Fibroblast of pulmonary artery (primary cell): ENCODE measurements at places on chromosomes 2 and 18.

DNA sequence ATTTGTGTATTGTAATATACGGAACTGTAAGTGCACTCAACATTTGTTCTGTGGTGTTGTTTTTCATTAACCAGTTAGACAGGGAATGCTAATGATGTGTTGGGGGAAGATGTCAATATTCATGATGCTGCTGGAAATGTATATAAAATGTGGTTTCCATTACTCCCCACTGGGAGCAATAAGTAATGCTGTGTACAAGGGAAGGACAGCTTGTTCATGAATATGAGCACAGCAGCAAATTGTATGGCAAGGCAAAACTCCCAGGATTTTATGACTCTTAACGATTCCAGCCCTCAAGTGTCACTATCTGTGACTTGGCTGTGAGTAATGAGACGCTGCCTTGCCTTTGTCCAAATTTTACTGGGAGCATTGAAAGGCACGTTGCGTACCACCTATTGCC is 312.4 kb upstream of the DDX18 start:
- DNase-seq = no peak

- no peak for DNase-seq
Observed at GRCh38 chr2:161416708-161417437, 776 bp downstream of the TBR1 start.

DNA sequence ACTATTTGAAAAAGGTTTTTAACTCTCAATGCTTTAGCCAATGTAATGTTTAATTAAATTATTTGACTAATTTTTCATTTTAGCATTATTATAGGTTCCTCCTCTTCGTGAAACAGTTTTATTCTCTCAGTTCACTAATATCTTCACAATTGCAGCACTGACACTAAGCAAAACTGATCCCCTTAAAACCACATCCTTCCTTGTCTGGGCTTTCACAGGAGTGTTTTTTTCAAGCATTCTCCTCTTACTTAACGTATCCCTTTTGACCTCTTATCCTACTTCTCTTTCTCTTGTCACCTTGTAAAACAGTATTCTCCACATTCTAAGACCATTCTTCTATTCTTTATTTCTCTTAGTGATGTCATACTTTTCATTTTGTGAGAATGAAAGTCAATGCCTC is 112.8 kb downstream of the DSC3 start:
- DNase-seq = no peak

DNA sequence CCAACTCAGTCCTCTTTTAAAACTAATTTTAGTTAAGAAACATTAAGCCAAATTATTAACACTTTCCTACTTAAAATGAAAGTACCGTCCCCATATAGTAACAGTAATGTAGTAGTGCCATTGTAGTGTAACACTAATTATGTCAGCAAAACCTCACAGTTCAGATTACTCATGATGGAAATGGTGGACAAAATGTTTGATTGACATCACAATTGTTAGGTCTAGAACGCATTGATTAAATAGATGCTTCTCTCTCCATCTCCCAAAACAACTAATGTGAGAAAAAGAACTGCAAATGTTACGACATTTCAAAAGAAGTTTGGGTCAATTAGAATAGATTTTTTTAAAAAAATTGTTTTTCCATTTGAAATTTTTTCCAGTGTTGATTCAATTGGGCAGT is 1.2 kb upstream of the ATF2 start:
- DNase-seq = no peak

DNA sequence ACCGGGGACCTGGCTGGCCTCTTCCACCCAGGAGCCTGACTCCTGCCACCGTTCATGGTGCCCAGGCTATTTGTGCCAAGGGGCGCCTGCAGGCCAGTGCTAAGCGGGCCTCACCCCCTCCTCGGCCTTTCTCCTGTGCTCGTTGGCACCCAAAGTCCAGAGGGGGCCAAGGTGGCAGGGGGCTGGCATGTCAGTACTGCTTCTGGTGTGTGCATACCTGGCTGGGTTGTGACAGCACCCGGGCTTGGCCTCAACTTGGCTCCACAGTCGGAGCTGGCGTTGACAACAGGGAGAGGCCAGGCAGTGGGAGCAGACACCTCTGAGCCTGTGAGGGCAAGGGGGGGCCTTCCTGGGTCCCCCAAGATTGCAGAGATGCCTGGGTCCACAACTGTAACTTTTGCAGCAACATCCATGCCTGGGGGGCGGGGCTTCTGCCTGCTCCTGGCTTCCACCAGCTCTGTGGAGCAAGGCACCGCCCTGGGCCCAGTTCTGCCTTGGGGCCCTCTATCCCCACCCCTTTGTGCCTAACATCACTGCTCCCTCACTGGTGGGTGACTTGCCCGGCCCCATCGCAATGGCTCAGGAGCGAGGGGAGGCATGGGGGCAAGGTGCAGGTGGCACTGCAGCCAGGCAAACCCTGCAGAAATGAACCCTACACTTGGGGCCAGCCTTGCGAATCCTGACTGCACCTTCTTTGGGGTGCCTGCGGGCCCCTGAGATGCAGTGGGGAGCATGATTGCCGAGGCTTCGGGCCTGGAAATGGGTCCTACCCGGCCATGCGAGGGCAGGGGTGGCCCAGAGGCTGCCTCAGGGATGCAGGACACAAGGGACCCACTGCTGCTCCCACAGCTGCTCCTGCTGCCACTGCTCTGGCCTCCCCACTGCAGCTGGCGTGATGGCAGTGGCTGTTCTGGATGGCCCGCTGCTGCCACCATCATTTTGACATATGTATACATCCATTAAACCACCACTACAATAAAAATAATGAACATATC is 35.9 kb downstream of the PTPN4 start:
- no peak for DNase-seq

DNA sequence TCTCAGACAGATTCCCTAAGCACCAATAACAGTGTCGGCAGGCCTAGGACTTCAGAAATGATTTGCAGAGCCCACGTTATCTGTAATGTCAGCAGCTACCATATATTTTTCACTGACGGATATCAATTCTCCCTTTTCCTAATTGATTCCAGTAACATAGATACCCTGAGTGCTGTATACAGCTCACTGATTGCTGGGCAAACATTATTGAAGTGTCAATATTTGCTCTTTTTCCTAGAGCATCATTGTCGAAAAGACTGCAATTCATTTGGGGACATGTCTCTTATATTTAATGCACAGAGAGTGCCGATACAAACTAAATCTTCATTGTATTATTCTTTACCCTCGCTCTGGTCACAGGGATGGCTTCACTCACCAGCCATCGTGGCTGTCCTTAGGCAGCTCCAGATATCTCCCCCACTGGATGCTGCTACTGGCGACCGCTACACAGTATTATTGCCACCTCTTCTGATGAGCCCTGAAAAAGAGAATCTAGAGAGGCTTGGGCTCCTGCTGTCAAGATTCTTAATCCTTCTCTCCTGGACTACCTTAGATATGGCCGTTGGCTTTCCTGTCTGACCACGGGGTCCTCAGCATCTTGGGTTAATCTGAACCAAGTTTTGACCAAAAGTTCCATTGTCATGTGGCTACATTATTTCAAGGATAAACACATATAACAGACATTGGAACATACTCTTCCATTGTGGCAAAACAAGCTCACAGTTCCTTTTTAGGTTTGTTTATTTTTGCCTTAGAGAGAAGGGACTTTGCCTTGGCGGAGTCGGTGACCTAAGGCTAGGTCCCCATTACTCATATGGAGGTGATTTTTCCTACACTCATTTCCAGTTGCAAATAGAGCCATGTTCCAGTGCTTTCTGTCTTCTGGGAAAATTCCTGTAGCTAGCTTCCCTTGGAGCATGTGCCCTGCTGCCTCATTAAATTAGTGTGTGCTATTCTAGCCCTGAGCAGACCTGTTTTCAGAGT is 105.4 kb downstream of the CPO start:
- DNase-seq = no peak

DNA sequence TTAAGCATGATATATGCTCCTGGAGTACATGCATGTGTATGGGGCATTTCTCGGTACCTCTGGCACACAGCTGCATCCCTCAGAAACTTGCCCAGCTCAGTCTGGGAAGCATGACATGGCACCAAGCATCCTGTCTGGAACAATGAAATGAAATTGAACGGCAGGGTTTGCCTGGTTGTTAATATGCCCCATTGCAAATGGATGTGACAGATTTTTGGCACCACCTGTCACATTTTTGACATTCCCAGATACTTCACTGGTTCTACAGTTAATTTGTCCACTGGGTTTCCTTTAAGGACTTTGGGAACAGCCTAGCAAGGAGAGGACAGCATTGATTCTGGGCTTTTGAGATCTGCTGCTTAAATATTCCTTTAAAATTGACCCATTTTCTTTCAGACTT is 305.8 kb downstream of the TSN start:
- DNase-seq = no peak

DNA sequence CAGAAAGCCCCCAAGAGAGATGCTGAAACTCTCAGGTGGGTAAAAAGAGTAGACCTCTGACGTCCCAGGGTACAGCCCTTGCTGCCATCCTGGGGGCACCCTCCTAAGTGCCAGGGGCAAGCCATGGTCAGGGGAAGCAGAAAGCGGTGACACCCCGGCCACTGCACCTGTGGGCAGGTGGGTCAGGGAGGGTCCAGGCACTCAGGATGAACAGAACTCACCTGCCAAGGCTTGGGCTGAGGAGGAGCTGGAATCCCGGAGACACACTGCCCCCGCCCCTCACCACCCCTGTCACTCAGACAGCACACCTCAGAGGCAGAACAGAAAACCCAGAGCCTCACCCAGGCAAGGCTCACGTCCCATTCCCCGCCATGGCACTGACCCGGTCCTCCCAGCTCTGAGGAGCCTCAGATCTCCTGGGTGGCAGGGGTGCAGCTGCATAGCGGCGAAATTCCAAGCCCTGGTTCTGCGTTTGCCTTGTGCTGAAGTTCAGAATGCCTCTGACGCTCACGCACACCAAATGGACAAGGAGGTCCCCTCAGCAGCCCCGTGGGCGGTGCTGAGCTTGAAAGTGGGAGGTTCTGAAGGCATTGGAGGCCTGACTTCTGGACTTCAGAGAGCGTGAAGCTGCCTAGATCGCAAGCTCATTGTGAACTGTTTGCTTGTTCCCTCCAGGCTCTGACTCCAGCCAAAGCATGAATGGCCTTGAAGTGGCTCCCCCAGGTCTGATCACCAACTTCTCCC is 4.3 kb downstream of the GPR17 start:
- no peak for DNase-seq

DNA sequence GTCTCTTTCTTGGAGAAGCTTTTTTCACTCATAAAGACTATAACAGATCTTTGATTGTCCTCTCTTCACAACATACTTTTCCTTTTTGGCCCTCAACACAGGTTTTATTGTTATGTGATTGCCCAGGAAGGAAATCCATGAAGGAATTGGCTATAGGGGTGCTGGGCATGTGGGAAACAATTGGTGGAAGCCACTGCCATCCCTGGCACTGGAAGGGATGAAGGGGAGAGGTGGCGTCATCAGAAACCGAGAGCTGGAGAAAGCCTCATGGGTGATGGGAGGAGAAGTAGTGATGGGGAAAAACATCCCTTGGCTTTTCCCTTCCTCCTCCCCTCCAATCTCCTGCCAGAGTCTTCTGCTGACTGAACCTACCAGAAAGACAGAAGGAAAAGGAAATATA is 106.2 kb downstream of the SPOPL start:
- no peak for DNase-seq

GRCh38 chr2:216758256-216759155 is 63.2 kb upstream of the IGFBP5 start:
- no peak for DNase-seq

DNA sequence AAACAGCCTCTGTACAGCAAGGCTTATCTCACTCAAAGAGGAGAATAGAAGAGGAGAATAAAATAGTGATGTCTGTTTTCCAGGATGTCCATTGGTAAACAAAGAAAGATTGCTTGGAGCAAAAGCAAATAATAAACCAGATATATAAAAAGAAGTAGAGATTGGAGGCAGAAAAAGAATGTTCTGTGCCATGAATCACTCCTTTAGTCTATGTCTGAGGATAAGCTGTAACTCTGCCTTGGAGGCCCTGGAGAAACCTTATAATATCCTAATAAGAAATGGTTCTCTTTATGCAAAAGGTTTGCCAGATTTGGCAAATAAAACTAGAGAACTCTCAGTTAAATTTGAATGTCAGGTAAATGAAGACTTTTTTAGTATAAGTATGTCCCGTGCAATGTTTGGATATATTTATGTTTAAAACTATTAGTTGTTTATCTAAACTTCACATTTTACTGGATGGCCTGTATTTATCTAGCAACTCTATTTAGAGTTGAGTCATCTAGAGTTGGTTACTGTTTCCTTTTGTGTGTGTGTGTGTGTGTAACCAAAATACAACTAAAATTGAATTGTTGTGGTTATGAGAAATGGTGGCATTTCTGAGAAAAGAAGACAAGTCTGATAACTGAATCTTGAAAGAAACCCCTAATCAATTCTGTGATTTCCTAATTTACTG is 510.3 kb upstream of the SETBP1 start:
- peak; percentile 17 for DNase-seq

DNA sequence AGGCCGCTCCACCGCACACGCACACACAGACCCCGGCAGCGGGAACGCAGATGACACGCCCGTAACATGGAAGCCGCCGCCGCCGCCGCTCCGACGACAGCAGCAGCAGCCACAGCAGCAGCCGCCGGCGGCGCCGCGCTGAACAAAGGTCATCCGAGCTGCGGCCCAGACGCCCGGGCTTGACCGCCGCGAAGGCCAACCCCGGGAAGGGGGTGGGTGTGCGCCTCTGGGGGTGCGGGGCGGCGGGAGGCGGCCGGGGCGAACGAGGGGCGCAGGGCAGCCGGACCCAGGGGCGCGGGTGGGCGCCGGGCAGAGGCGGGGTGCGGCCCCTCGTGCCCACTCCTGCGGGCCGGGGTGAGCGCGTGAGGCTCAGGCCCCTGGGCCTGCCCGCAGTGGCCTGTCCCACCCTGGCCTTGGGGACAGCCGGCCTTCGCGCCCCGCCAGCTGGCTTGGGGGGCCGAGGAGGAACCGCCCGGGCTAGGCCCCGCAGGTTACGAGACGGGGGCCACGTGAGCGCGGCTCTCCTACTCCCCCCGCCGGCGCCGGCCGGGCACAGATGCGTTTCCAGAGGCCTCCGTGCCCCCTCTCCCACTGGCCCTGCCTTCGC is 1.0 kb upstream of the ZNF532 start:
- peak; percentile 44 for DNase-seq

DNA sequence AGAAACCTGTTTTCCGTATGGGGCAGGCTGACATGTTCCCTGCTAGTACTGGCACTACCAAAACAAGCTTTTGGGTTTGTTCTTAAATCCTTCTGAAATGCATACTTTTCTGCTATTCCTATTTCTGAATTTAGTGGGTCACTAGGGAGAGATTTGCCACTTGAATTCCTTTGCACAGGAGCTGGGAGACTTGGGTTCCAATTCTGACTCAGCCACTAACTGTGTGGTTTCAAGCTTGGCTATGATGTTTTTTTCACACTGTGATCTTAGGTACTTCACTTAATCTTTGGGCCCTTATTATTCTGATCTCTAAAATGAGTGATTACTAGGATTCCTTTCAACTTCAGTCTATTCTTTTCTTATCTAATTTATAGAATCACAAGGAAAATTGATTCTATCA is 105.5 kb downstream of the BCL11A start:
- DNase-seq = no peak
